ENCODE measurements at places on chromosomes 5 and 9.
A peak's percentile ranks its signal among the peaks of the same experiment; 100 is the strongest.

GRCh38 chr9:88272986-88273385, 115.3 kb upstream of the SPIN1 start:
- DNase-seq = no peak

DNA sequence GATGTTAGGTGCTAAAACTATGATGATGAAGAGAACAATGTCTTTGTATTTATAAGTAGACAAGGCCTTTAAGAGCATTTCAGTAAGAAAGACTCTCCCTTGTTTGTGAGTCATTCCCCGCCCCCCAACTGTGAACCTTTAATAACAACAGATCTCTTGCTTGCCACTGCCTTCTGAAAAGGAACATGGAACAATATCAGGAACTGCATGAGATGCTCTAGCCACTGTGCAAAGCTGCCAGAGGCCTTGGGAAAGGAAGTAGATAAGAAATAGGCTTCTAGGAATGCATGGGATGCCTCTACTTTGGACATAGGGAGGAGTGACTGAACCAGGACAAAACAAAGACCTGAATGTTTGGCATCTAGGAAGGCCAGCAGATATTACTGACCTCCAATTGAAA, 296.1 kb upstream of the MPDZ start:
- no peak for DNase-seq

DNA sequence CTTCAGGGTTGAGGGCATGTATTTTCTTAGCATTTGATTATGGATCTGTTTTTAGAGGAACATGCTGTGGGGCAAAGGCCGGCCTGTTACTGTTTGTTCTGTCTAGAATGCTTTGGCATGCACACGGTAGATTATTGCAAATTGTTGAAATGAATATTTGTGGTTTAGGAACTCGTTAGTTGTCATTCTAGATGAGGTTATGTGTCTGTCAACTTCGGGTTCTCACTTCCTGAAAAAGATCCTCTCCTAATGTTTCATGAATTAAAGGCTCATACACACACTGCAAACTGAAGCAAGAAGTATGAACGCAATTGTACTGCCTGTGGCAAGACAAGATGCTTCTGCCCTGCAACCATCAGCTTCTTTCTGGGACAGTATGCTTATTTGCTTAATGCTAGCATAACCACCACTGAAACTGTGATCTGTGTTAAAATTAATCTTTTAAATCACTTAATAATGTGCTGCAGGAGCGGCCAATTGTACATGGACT, 99.6 kb downstream of the BASP1 start:
- no peak for DNase-seq

GRCh38 chr5:61575103-61575502, 243.0 kb downstream of the ZSWIM6 start:
- no peak for DNase-seq

DNA sequence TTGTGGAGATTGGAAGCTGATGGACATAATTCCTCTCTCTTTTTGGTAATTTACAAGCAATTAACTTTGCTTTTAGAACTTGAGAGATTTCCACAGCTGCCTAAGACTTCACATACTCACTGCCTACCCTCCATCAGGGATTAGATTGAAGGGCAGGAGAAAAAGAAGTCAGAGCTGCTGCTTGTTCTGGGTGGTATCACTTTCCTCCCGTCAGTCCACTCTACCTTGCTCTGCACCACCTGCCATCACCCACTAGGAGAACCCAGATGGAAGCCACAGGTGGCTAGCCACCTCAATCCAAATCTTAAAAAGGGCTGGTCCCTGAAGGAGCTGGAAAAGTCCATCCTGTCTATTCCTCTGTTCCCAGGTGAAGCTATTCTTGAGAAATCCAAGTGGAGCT, 10.5 kb downstream of the IRF1 start:
- DNase-seq = no peak

DNA sequence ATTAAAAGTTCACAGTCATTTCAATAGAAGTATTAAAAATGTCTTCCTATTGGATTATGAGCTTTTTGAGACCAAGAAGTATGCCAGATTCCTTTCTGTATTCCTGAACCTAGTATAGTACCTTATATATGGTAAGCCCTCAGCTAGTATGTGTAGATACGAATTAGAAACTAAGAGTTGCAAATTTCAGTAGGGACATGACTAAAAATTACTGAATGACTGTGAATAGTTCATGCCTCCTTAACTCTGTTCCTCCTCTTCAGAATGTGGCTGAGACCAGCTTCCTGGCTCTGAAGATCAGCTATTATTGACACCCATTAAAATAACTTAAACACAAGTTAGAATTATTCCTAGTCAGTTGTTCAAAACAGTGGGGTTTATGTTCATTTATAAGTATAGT, 19.7 kb downstream of the KDM3B start:
- no peak for DNase-seq

DNA sequence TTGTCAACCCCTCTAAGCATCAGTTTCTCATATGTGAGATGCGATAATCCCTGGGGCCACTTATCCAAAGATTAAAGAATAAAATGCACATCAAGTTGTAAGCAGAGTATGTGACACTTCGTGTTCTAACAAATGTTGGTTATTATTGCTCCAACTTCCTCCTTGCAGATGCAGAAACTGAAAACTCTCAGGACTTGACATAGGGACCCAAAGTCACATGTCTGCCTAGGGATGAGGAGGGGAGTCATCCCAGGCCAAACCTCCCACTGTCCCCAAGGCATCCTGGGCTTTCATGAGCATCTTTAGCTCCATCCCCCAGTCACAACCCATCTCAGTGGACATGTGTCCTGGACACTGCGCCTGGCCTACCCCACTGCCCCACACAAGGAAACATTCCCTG, 27.5 kb upstream of the SYK start:
- DNase-seq = no peak

DNA sequence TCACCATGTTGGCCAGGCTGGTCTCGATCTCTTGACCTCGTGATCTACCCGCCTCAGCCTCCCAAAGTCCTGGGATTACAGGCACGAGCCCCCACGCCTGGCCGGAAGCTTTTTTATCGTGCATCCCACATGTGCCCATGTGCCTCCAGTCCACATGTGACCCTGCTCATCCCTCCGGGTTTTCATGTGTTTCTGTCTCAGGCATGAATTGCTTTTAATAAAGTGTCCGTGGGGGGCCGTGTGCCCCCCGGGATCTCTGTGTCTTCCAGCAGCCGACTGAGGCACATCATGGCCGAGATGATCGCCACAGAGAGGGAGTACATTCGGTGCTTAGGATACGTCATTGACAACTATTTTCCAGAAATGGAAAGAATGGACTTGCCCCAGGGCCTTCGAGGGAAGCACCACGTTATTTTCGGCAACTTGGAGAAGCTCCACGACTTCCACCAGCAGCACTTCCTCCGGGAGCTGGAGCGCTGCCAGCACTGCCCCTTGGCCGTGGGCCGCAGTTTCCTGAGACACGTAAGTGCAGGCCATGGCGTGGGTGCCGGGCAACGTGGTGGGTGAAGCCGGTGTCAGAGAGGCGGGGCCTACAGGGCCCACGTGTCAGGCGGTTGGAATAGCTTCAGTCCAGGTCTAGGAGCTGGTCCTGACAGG, 22.1 kb upstream of the LRRC14B start:
- DNase-seq = peak; percentile 21

DNA sequence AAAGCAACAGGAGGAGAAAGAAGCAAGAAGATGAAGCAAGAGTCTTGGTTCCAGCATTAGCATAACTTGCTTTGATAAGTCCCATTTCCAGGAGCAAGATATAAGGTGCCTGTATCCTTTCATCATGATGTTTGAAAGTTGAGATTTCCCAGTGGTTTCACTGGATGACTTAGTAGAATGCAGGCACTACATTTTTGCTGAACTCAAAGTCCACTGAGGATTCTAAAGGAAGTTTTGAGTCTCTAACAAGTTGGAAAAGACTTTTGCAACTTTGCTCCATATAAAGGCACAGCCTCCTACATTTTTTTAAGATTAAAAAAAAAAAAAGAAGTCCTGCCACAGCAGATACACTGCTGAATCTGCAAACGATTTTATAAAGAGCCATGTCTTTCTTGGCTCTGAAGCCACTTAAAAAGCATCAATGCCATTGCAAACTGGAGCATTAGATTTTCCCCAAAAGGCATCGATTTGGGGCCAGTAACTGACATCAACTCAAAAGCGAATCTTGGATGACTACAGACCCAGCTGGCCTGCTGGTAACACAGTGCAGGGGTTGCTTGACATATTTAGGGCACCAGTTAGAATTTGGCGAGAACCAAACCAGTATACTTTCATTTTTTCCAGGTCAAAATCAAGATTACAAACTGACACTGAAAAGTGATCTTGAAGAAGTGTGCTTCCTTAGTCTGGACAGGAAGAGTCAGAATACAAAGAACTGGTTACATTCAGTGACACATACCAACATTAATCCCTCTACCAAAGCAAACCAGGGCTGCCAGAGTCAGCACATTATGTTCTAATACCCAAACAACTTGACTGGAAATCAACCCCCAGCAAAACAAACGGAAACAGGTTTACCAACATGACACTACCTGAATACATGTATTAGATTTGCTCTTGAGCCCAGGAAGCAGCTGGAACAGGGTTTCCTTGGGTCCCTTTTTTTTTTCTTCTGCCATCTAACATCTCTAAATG, 39.1 kb upstream of the KCNV2 start:
- DNase-seq = no peak

DNA sequence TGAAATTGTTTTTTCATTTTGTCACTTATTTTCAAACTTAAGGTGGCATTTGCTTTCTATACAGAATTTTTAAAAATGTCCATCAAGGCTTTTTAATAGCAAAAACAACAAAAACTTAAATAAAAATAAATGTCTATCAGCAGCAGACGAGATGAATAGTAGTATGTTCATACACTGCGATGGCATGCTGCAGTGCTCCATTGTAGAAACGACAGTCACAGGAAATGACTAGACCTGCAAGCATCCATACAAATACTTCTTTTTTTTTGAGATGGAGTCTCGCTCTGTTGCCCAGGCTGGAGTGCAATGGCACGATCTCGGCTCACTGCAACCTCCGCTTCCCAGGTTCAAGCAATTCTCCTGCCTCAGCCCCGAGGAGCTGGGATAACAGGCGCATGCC, 41.4 kb downstream of the COL23A1 start:
- DNase-seq = no peak

DNA sequence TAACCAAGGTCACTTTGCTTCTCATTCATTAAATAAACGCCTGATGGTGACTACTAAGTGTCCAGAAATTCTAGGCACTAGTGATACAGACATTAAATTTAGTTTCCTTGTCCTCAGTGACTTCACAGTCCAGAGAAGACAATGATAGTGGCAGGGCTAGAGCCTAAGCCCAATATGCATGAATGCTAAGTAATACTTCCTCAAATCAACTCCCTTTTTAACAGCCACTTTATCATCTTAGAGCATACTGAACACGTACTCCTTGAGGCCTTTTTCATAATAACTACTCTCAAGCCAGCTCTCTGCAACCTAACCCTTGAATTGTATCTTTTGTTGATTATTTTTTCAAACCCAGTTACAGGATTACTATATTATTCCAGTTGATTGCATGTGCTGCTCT, 74.1 kb downstream of the STX17 start:
- DNase-seq = no peak

GRCh38 chr5:133687212-133688061, 75.1 kb upstream of the FSTL4 start:
- DNase-seq = no peak

- no peak for DNase-seq
Measured at GRCh38 chr5:139446956-139447779, 7.8 kb upstream of the DNAJC18 start.

DNA sequence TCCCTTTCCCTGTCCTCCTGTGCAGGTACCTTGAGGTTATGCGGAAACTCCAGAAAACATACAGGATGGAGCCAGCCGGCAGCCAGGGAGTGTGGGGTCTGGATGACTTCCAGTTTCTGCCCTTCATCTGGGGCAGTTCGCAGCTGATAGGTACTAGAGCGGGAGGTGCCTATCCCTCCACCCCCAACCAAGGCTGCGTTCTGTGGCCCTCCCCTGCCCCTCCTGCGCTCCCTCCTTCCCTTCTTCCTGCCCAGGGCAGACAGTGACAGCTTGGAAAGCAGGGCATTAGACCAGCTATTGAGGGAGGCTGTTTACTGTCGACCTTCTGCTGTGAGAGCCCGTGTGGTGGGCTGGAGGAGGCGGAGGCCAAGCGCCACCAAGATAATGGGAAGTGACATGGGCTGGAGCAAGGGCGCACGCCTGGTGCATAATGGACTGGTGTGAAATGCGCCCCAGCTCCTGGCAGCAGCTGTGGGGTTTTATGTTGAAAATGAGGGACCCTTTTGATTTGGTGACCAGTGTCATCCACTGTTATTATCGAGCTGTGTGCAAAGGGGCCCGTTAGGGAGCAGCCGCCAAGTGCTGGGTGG, 25.3 kb downstream of the PTPA start:
- DNase-seq = no peak

DNA sequence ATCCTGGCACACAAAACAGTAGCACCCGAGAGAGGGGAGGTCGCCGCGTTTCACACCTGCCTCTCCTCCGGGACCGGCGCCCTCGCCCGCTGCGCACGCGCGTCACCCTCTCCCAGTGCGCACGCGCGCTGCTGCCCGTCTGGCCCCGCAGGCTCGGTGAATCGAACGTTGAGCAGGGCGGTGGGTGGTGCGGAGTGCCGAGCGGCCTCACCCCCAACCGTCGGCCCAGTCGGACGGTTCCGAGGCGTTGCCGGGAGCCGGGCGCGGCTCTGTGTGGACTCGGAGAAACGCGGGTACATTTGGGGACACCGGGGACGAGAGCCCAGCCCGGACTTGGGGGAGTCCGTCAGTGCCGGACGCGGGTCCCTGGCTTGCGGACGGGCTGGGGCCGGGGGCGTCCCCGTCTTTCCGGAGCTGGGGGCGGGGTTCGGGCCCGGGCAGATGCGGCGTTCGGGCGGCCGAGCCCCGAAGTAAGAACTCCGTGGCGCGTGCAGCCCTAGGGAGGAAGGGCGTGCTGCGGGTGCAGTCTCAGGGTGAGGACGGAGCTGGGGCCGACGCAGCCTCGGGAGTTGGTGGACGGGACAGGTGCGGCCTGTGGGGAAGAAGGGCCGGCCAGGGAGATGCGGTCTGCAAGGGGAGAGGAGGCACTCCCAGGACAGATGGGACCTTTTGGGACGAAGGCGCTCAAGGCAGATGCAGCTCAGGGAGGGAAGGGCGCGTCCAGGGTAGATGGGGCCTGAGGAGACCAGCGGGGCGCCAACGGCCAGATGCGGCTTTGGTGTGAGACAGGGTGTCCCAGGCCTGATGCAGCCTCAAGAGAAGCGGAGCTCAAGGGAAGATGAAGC, at the start of gene POMT1:
TSS of gene POMT1 (plus strand) at position 138 of the 845 bp plus-strand sequence. CDS start 1,301 bp downstream, outside the sequence.
- DNase-seq = peak; percentile 94

GRCh38 chr5:146564007-146564762, 48.2 kb upstream of the GPR151 start:
- no peak for DNase-seq

Measured in 8988T (cell line).